NCI-H1048 (cell line): ENCODE measurements at places on chromosomes 1 and 21.
A peak's percentile ranks its signal among the peaks of the same experiment; 100 is the strongest.

DNA sequence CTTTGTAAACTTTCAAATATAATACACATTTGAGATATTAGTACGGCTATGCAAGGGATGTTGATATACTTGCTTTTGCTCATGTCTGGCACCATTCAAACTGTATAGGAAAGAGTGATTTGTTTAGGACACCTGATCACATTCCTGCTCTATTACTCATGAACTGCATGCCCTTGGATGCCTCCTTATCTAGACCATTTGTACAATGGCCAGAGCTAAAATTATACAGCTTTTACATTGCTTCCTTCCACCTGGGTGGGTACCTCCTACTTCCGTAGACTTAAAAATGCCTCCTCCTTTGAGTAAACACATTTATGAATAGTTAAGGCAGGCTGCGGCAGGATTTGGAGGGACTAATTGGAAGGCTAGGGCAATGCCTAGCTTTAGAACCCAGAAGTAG, 85.4 kb upstream of the PBX1 start:
- no peak for DNase-seq

- no peak for DNase-seq
These were observed 2.3 kb downstream of the CD53 start for GRCh38 chr1:110875216-110875731.

DNA sequence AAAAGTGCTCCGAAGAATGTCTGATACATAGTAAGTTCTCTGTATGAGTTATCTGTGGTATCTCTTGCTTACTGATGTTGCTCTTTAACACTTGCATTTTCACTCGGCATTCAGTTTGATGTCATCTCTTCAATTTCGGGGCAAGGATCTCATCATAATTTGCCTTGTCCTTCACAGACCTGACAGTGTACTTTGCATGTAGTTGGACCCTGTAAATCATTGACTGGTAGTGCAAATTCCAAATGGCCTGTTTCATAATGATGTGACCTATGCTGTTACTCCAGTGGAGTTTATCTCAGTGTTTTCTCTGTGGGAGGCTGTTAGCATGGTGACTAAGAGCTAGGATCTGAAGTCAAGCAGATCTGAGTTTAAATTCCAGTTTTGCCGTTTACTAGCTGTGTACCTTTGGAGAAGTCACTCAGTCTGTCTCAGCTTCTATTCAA, 34.2 kb upstream of the ABCD3 start:
- no peak for DNase-seq

DNA sequence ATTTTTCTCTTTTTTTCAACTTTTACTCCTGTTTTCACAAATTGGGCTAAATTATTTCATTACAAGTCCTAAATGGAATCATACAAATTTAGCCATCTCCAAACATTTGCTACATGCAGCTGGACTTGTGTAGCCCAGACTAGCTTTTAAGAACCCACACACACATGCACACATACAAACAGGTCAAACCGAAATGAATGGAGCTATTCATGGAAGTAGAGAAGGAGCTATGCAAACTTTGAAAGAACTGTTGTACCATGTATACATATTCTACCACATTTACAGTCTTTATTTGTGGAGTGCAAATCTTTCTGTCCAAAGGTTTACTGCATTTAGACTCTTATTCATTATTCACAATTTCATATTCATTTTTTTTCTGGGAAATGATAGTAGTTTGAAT, 189.1 kb upstream of the RNPC3 start:
- peak; percentile 87 for DNase-seq

DNA sequence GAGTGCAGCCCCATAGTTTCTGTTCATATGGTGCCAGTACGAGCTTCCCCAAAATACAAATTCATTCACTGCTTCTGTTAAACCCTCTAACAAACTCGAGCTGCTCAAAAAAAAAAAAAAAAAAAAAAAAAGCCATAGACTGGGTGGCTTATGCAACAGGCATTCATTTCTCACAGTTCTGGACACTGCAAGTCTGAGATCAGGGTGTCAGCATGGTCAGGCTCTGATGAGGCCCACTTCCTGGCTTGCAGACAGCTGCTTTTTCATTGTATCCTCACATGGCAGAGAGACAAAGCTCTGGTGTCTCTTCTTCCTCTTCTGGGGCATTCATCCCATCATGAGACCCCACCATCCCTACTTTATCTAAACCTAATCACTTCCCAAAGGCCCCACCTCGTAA, 121.6 kb downstream of the PTBP2 start:
- no peak for DNase-seq

GRCh38 chr1:226956942-226957713, 17.0 kb downstream of the COQ8A start:
- no peak for DNase-seq

DNA sequence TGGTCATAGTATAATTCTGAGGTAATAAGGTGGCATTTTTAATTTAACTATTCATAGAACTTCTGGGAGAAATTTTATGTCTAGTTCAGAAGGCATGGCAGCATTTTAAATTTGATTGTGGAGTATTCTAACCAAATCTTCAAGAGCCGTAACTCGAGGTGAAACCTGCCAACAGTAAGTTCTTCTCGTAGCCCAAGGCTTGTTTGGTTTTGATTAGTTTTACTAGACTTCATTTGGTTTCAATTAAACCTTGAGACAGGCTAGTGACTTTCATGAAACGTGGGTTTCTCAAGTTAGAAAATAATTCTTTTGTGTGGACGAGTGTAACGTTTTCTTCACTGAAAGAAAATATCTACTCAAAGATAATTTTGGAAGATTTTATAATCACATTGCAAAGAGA, 395.5 kb downstream of the USP25 start:
- DNase-seq, result peak; percentile 30

DNA sequence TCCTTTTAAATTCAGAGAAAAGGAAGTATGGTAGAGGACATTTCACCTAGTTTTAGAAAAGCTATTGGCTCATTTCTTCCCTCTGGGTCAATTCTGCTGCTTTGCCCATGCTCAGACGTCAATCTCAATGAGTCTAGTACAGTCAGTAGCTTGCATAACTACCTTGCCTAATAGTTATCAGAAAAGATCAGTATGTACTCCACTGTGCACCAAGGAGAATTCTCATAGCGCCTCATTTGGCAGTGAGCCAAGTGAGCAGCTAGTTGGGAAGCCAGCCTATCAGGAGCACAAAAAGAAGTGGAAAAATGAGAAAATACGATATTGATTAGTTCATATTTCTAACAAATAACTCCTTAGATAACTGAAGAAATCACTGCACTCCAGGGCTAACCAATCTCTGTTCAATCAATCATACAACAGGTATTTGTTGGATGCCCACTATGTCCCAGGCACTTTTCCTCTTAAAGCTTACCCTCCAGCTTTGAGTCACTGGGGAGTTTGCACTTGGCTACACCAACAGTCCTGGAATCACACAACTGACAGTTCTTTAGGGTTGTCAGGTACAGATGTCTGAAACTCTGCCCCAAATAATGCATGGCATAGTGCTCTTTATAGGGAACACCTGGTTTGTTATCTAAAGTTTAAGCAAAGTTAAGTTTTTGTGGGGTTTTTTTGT, 50.2 kb downstream of the PRDX6 start:
- DNase-seq, result no peak

DNA sequence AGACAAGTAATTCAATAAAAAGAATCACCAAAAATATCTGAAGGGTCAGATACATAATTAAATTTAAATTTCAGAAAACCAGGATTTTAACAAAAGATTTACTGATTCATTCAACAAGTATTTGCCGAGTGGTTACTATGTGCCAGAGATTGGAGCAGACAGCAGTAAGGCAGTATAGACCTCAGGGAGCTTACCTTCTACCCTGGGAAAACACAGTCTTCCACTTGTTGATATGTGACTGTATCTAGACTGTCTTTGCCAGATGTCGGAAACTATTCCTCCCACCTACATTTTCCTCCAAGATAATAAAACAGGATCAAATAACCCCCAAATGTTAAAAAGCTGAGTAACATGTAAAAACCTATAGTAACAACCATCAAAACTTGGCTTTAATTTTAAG, 6.2 kb downstream of the HNRNPR start:
- DNase-seq, result no peak

DNA sequence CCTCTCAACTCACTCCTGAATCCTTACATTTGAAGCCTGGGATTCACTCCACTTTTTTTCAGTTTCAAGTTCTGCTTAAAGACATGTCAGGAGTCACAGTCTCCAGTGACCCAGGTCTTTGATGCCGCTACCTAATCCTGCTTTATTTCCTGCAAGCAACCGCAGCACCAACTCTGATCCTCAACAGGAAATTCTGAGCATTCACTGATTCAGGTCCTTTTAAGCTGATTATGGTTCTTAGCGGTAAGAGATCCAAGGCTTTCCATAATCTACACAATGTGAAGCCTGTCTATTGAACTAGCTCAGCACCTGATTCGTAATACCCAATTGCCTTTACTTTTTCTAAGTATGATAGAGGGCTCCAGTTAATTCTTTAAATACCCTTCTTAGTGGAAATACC, 43.7 kb upstream of the PIGC start:
- no peak for DNase-seq

- no peak for DNase-seq
These were observed 73.8 kb downstream of the USP24 start for GRCh38 chr1:55141295-55141893.

GRCh38 chr21:41895643-41896493, 16.7 kb upstream of the PRDM15 start:
- no peak for DNase-seq

- DNase-seq, result no peak
These were observed 17.2 kb downstream of the CAMTA1 start for GRCh38 chr1:6802454-6802853.

GRCh38 chr1:205077158-205077933, 6.9 kb downstream of the TMEM81 start:
- no peak for DNase-seq

GRCh38 chr1:84698151-84699110, 8.2 kb upstream of the SSX2IP start:
- no peak for DNase-seq

DNA sequence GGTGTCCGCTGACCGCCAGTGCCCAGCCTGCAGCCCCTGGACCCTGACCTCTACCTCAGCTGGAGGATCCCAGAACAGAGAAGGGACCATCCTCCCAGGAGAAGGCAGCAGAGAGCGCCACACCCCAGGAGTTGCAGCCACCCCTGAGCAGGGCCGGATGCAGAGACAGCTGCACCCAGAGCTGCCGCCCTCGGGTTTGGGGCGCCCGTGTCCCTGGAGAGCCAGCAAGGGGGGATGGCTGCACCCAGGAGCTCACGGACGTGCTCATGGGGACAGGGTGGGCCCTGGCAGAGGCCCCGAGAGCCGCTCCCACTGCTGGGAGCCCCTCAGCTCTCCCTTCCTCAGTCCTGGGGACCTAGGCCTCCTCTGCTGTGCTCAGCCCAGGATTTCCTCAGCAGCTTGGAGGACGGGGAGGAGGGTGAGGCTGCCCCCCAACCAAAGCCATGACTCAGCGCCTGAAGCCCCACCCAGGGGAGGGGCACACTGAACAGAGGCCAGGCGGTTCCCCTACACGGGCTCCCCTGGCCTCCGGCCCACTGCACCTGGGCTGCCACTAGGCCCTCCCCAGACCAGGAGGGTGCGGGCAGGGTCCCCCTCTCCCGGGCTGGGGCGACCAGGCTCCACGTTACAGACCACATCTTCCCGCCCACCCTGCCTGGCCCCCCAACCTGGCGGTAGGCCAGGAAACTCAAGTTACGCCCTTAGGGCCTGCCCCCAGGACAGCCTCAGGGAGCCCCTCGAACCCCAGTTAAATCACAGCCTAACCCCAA, 2.2 kb downstream of the ACAP3 start:
- DNase-seq, result no peak

GRCh38 chr1:35470977-35471613, 86.1 kb downstream of the KIAA0319L start:
- no peak for DNase-seq

DNA sequence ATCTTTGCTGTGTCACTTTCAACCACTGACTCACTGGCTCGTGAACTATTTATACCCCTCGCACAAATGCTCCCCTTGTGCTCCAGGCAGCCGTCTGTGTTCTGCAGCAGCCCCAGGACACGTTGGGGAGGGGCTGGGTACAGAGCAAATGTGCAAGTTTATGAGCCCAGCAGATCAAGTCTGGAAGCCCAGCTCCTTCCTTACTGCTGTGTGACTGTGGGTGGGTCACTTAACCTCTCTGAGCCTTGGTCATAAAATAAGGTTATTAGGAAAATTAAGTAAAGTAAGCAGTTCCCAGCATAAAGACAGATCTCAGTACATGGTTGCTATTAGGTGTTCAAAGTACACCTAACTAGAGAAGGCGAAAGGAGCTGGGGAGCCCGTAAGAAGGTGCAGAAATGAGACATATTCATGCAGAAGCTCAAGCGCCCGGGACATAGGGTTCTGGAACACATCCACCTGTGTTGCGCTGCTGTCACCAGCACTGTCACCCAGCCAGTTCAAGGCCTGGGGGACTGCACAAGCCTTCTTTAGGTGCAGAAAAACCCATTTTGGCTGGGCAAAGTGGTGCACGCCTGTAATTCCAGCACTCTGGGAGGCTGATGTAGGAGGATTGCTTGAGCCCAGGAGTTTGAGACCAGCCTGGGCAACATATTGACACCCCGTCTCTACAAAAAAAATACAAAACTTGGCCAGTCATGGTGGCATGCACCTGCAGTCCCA, 13.8 kb downstream of the EFHD2 start:
- DNase-seq, result no peak

DNA sequence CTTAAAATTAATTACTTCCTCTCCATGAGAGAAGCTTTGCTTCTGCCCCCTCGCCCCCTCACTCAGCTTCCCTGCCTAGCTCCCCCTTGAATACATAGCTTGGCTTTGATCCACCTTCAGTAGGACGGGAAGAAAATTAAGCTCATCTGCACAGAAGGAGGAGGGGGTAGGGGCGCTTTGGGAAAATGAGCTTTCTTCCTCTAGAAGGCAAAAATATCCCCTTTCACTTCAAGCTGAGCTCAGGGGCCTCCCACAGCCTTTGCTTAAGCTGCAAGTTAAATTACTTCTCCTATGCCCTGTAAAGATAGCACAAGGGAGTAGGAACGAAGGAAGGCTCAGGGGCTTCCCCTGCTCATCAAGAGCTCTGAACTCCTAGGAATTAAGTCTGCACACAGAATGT, 65.2 kb upstream of the GOLT1A start:
- DNase-seq, result no peak

GRCh38 chr1:184212649-184213314, 161.3 kb downstream of the TSEN15 start:
- no peak for DNase-seq

DNA sequence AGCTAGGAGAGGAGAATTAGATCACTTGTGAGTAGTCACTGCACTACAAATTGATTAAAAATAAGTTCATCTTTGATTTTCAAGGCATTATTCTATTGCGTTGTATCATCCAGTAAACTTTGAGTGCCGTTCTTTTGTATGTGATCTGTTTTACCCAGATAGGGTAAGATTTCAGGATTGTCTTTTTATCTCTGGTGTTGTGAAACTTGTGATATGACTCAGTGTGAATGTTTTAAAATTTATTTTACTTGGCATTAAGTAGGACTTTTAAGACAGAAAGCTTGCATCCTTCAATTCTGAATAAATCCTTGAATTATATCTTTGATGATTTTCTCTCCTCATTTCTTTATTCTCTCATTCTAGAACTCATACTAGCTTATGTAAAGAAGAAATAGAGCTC, 93.3 kb upstream of the ADAMTS5 start:
- no peak for DNase-seq

DNA sequence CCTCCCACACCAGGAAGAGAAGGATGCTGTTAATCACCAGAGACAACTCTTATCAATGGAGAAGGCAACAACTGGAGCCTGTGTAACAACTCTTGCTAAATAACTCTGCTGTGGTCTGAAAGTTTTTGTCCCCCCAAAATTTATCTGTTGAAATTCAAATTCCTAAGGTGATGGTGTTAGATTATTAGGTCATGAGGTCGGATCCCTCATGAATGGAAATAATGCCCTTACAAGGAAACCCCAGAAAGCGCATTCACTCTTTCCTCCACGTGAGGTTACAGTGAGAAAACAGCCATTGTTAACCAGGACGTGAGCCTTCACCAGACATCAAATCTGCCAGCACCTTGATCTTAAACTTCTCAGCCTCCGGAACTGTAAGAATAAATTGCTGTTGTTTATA, 141.9 kb upstream of the CXADR start:
- DNase-seq, result no peak
